ENCODE measurements at places on chromosomes 2 and 18.

- DNase-seq: no peak
Measured at GRCh38 chr18:56083523-56084287, 495.7 kb upstream of the TCF4 start.

DNA sequence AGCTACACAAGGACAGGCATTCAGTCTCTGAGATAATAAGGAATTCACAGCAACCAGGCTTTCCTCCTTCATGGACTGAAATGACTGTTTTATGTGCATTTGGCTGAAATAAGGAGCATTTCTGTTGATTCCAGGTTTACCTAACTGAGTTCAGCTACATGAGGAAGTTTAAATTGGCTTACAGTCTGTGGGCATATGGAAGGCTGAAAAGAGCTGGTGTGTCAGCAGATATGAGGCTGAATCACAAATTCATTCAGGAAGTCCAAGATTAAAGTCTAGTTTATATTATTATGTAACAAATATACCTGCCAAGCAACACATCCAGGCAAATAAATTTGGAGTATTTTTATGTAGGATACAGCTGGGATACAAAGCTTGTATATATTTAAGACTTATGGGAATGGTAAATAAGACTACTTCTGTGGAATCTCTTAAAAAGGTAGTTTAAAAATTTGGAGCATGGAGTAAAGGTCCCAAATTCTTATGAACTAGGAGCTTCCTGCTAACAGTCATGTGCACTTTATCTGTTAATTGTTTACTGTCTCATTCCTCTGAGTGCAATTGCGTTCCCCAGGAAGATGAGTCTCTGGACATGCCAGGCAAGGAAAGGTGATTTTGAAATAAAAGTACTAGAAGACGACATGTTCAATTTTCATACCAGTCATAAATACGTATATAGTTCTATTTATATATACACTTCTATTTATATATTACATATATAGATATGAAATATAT lies 53.0 kb downstream of the ZC3H8 start:
- no peak for DNase-seq

DNA sequence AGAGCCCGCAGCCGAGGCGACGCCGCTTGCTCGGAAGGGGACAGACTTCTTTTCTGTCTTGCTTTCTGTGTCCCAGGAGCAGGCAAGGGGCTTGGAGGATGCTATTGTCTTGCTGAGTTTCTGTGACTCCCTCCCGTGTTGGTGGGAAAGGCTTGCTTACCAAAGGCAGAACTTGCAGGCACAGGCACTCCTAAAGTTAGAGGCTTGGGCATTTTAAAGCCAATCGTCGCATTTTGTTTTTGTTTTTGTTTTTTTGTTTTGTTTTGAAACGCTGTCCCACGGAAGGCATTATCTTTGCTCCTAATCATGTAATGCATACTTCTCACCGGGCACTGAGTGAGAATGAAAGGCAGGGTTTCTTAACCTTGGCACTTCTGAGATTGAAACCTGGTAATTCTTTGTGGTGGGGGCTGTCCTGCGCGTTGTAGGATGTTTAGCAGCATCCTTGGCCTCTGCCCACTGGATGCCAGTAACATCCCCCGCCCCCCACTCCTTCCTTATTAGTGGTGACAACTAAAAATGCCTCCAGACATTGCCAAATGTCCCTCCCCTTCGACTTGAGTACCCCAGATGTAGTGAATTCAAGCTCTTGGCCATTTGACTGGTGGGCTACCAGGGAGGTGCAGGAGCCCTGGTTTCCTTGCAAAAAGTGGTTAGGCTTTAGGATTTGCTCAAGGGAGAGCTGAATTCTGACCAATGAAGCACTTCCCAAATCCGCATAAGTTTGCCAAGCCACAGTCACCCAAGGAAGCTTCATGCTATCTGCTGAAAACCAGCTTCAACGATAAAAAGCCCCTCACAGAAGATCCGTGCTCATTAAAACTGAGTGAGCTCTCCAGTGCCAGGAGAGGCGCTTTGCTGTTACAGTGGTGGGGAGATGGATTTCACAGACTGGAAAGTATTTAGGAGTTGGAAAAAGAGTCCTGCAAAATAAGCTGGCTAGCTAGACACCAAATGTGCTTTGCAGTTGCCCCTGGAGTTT lies 1.2 kb downstream of the ANTXR1 start:
- DNase-seq: no peak

DNA sequence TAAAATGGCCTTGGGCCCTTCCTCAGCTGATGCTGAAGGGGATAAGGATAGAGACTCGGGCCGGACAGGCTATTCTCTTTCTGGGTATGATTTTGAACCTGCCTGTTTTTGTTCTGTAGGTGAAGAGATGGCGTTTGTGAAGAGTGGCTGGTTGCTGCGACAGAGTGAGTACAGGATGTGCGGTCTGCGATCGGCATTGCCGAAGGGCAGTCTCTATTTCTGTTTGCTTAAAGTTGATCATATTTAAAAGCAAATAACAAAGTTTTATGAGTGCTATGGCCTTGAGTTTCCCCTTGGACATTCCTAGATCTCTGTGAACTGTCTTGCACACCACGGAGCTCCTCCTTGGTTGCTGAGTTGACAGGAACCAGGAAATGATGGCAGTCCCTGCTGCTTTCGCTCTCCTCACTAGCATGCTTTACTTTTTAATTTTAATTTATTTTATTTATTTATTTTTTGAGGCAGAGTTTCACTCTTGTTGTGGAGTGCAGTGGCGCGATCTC lies 15.7 kb downstream of the PLEKHB2 start:
- DNase-seq: no peak

GRCh38 chr18:73979742-73980141 lies 167.9 kb downstream of the FBXO15 start:
- no peak for DNase-seq

- no peak for DNase-seq
Measured at GRCh38 chr2:236179236-236180075, 11.3 kb upstream of the GBX2 start.

DNA sequence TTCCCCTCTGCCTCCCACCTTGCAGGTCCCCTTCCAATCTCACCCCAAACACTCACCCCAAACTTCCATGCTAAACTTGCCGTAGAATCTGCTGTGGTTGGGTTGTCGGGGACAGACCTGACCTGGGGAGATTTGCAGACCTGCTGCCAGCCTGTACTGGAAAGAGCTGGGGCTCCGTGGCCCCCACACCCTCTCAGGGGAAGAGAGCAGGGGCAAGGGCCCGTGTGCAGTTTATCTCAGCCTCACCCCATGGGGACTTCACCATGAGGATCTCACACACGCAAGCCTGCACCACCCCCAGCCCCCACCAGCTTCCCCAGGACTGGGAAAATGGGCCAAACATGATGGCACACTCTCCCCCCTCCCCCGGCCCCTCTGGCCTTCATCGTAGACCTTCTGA lies 30.7 kb downstream of the KCNIP3 start:
- no peak for DNase-seq

GRCh38 chr2:235541016-235541415 lies 47.2 kb downstream of the AGAP1 start:
- DNase-seq: no peak

- no peak for DNase-seq
Measured at GRCh38 chr2:162099836-162100235, 25.8 kb upstream of the DPP4 start.

DNA sequence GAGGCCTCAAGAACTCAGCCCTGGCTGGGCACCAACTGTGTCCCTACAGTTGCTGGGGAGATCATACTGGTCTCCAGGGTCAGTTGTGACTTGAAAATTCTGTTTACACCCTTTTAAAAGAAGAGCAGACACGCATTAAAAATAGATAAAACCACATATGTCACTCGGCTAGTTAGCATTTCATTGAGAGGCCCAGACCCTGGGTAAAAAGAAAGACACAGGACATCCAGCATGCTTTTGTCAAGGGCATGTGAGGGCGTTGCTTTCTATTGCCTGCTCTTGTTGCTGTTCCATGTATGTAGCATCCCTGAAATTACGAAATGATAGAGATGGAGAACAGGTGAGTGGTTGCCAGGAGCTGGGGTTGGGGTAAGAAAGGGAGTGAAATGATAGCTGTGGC lies 94.3 kb downstream of the SEPTIN10 start:
- no peak for DNase-seq

GRCh38 chr2:2950403-2950952 lies 427.1 kb downstream of the EIPR1 start:
- DNase-seq: no peak

- DNase-seq: no peak
Measured at GRCh38 chr18:36496022-36496421, 198.5 kb downstream of the FHOD3 start.

- DNase-seq: no peak
Measured at GRCh38 chr18:1464444-1465217, 560.0 kb downstream of the ADCYAP1 start.

DNA sequence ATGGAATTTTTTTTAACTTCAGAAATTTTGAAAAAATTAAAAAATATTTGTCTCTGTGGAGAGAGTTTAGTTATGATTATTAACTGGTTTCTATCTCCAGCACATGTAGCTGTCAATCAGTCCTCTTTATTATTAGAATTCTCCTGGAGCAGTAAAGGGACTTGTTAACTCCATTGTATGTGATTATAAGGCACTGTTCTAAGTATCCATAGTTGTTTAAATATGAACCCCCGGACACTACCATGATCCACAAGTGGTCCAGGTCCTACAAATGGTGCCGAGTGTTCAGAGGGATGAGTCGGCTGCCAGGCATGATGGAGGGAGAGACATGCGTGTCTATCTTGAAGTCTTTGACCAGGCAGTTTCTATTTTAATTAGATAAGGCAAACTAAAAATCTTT lies 492 bp downstream of the CHRNA1 start:
- DNase-seq: no peak

- no peak for DNase-seq
Measured at GRCh38 chr2:20560891-20561636, 89.8 kb downstream of the HS1BP3 start.

GRCh38 chr2:200847269-200847668 lies 17.2 kb downstream of the CLK1 start:
- DNase-seq: no peak

GRCh38 chr2:151619337-151619989 lies 114.8 kb downstream of the NEB start:
- DNase-seq: no peak

GRCh38 chr18:58958628-58959027 lies 94.0 kb downstream of the ZNF532 start:
- no peak for DNase-seq

GRCh38 chr2:118774458-118775133 lies 72.9 kb downstream of the EN1 start:
- DNase-seq: no peak

GRCh38 chr2:72010647-72011369 lies 136.9 kb downstream of the CYP26B1 start:
- DNase-seq: no peak

GRCh38 chr2:117603567-117603966 lies 210.9 kb upstream of the DDX18 start:
- no peak for DNase-seq

GRCh38 chr18:2281523-2282199 lies 289.6 kb downstream of the METTL4 start:
- DNase-seq: no peak

DNA sequence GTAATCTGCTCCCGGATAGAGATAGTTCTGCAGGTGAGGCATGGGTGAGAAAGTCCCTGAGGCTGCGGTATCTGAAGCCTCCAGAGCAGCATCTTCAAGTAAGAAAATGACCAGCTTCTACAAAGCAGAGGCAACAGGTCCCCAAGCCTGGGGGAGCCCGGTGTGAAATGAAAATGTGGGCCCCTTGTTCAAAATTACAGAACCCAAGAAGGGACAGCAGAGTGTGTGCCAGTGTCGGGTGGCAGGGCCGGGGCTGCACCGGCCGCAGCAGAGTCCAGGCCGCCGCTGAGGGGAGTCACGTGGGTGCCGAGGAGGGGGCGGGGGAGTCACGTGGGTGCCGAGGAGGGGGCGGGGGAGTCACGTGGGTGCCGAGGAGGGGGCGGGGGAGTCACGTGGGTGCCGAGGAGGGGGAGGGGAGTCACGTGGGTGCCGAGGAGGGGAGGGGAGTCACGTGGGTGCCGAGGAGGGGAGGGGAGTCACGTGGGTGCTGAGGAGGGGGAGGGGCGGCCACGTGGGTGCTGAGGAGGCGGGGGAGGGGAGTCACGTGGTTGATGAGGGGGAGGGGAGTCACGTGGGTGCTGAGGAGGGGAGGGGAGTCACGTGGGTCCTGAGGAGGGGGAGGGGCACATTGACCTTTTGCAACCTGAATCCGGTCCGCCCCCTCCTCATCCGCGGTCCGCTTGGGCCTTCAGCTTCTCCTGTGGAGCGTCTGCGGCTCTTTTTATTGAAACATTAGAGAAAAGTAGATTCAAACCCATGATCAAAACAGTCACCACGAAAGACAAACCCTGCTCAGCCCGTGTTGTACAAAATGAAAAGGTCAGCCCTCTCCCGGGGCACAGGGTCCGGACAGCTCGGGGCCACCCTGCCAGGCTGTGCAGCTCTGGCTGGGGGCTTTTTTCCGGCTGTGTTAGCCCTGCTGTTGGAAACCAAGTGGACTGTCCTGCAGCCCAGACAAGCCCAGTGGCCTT lies 10.4 kb downstream of the COLEC11 start:
- no peak for DNase-seq
